ENCODE measurements at places on chromosomes 7 and 10. TPM values are rescaled to one million over a fixed set of nuclear protein-coding genes. Genes with fewer than 3 reads are reported as not detected.

DNA sequence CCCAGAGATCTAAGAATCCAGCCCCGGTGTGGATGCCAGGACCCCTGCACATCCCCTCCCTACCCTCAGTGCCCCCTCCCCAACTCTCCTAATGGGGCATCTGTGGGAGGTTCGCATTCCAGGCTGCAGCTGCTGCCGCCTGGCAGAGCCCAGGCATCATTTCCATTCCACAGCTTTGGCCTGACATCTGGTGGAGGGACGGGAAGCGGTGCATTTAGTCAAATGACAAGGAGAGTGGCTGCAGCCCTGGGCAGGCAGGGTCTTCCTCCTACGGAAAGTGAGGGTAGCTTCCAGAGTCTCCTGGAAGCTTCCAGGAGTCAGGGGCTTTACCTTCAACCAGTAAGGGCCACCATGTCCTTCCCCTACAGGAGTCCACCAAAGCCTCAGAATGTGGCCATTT, 30.8 kb downstream of the PRLHR start:
- DNase-seq, result no peak
- H3K36me3 ChIP-seq, result no peaks in the 10 kb centered on the region
- H3K4me3 ChIP-seq, result no peak overlapping the region
- no peak overlapping the region for H3K27ac ChIP-seq
- H3K27me3 ChIP-seq, result no peaks in the 10 kb centered on the region

GRCh38 chr7:39855325-39855674, 94.8 kb upstream of the CDK13 start:
- H3K36me3 ChIP-seq, result no peaks in the 10 kb centered on the region
- H3K27me3 ChIP-seq, result no peaks in the 10 kb centered on the region
- no peak overlapping the region for H3K27ac ChIP-seq
- no peaks in the 10 kb centered on the region for H3K4me1 ChIP-seq
- peak overlapping the region; percentile 42 for H3K4me3 ChIP-seq

GRCh38 chr10:73979809-73980433, 18.0 kb upstream of the VCL start:
- no peak overlapping the region for H3K4me3 ChIP-seq
- no peak for DNase-seq
- H3K36me3 ChIP-seq, result no peaks in the 10 kb centered on the region
- H3K4me1 ChIP-seq, result no peaks in the 10 kb centered on the region
- H3K27me3 ChIP-seq, result no peaks in the 10 kb centered on the region
- no peak overlapping the region for H3K27ac ChIP-seq

GRCh38 chr10:70132098-70133029, at the start of gene AIFM2:
Gene AIFM2, minus strand, starts transcription at chr10:70132825. Its CDS starts 8,741 bp downstream, at chr10:70124084.
- peak within 1 kb of the TSS; percentile 58 for H3K4me3 ChIP-seq
- peak within 1 kb of the TSS; percentile 68 for H3K27ac ChIP-seq
- H3K27me3 ChIP-seq, result no peaks in the 10 kb centered on the region
- H3K36me3 ChIP-seq, result no peaks in the 10 kb centered on the region

- DNase-seq, result no peak
- H3K4me3 ChIP-seq, result no peak overlapping the region
- H3K36me3 ChIP-seq, result peaks cover 3% of the 10 kb centered on the region
- no peaks in the 10 kb centered on the region for H3K27me3 ChIP-seq
Measured at GRCh38 chr7:155751409-155751808, 60.9 kb downstream of the SHH start.

DNA sequence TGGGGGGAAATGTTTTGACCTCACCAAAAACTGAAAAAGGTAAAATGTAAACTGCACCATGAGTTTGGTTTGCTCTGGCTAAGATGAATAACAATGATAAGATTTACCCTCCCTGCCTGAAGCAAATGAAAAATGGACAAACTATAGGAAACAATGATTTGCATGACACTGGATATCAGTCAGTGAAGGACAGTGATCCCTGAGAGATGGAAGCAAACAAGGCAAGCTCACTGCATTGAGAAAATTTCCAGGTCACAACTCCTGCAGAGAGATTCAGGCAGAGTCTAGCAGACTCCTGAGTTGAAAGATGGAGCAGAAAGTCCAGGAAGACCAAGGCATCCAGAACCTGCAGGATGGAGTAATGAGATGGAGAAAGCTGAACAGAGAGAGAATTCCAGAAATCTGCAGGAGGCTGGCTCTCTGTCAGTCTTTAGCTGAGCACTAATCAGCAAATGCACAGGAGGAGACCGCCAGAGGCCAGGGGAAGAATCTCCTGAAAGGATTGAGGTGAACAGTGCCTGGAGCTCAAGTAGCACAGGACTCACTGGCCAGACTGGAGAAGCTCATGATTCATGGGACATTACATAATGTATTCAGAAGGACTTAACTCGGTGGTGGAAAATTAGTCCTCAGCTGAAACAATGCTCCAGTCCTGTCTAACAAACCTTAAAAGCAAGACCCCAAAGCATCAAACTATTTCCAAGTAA, 51.2 kb upstream of the PALS2 start:
- H3K4me1 ChIP-seq, result no peaks in the 10 kb centered on the region
- DNase-seq, result no peak
- no peak overlapping the region for H3K27ac ChIP-seq
- no peaks in the 10 kb centered on the region for H3K36me3 ChIP-seq

Gene PGAM2
- 0.26 TPM for total RNA-seq

DNA sequence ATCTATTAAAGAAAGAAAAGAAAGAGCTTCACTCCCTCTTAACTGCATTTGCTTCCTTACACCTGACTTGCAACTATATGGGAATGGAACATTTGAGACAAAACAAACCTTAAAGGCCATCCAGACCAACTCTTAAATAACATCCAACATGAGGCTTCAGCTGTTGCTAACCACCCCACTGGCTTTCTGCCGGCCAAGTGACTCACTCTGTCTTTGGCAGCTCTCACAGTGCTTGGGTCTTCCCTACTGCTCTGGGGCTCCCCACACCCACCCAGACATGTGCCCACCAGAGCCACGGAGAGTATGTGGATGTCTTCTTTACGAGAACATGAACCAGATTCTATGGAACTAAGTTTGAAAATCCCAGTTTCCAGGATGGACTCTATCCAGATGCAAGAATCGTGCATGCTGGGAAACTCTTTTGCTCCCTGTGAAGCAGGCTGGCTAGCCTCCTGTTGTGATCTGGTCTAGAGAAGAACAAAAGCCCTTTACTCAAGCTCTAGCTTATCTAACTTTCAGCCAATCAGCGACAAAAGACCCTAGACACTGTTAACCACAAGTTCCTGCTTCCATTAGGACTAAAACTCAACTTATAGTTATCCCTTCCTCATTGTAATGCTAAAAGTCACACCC, 245.7 kb downstream of the TCERG1L start:
- H3K4me1 ChIP-seq, result no peaks in the 10 kb centered on the region
- no peak for DNase-seq
- H3K4me3 ChIP-seq, result no peak overlapping the region
- H3K36me3 ChIP-seq, result no peaks in the 10 kb centered on the region
- no peak overlapping the region for H3K27ac ChIP-seq
- H3K27me3 ChIP-seq, result no peaks in the 10 kb centered on the region

Gene ANKRD61
- 0.26 TPM for total RNA-seq

DNA sequence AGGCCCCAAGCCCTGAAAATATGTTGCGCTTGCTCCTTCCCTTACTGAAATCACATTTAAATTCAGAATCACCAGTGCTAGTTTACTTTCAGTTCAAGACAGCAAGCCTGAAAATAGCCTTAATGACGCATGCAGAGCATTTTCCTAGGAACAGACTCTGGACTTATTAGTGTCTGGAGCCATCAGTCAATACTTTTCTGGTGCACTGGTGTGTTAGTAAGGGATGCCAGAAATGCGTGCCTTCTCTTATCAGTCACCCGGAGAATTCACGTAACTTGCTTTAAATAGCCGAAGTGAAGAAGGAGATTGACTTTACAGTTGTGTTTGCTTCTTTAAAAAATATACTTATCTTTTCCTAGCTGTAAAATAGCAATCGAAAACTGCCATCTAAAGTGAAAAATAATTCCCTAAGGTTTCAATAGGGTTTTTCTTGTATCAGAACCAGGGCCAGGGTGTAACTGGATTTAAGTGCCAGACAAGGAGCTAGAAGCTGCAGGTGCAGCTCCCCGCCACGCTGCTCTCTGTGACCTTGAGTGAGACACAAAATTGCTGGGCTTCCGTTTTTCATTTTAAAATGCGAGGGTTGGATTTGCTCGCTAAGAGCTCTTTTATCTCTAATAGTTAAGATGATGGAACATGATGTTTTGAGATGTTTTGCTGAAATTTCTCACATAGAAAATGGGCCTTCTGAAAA, 177.8 kb downstream of the NSUN6 start:
- no peak overlapping the region for H3K4me3 ChIP-seq
- DNase-seq, result peak; percentile 68
- no peaks in the 10 kb centered on the region for H3K27me3 ChIP-seq
- no peaks in the 10 kb centered on the region for H3K4me1 ChIP-seq
- H3K36me3 ChIP-seq, result no peaks in the 10 kb centered on the region

GRCh38 chr10:57015187-57015586, 654.1 kb upstream of the ZWINT start:
- no peaks in the 10 kb centered on the region for H3K4me1 ChIP-seq
- no peaks in the 10 kb centered on the region for H3K27me3 ChIP-seq
- no peak overlapping the region for H3K4me3 ChIP-seq
- no peak overlapping the region for H3K27ac ChIP-seq

DNA sequence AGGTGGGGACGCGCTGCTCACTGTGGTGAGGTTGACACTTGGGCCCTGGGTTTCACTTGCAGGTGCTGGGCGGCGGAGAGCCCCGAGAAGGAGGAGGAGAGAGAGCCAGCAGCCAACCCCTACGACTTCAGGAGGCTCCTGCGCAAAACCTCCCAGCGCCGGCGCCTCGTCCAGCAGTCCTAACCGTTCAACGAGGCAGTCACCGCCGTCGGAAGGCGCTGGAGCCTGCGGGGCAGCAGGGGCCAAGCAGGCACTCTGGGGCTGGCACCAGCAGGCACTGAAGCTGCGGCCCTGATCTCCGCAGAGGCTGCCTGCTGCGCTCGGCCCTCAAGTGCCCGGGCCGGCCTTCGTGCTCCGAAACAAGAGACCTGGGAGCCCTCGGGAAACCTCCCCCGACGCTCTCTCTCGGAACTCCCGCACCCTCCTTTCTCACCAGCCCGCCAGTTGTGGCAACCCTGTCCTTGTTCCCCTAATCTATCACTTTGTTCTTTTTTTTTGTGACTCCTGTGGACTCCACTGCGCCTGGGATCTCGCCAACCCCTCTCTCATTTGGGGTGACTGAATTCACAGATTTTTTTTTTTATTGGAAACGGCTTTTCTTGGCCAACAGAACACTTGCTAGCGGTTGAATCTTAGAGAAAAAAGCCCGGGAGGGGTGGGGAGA, 4.7 kb upstream of the GAD2 start:
- no peaks in the 10 kb centered on the region for H3K36me3 ChIP-seq
- H3K27ac ChIP-seq, result no peak overlapping the region
- no peak for DNase-seq
- H3K27me3 ChIP-seq, result peaks cover 4% of the 10 kb centered on the region
- no peak overlapping the region for H3K4me3 ChIP-seq

- H3K27me3 ChIP-seq, result no peaks in the 10 kb centered on the region
- no peak overlapping the region for H3K27ac ChIP-seq
- no peaks in the 10 kb centered on the region for H3K36me3 ChIP-seq
- no peaks in the 10 kb centered on the region for H3K4me1 ChIP-seq
- no peak for DNase-seq
Measured at GRCh38 chr10:85916994-85917573, 449.5 kb downstream of the GRID1 start.

GRCh38 chr10:27815846-27816245, 70.2 kb upstream of the MKX start:
- H3K27me3 ChIP-seq, result no peaks in the 10 kb centered on the region
- DNase-seq, result no peak
- no peaks in the 10 kb centered on the region for H3K4me1 ChIP-seq
- H3K36me3 ChIP-seq, result no peaks in the 10 kb centered on the region
- no peak overlapping the region for H3K27ac ChIP-seq

Gene VSTM4
- total RNA-seq, result 4.4 TPM

GRCh38 chr10:62907470-62908212, 91.5 kb upstream of the EGR2 start:
- H3K36me3 ChIP-seq, result no peaks in the 10 kb centered on the region
- H3K4me3 ChIP-seq, result no peak overlapping the region
- H3K4me1 ChIP-seq, result no peaks in the 10 kb centered on the region
- no peak overlapping the region for H3K27ac ChIP-seq

Gene COL28A1
- under 0.01 TPM for total RNA-seq

DNA sequence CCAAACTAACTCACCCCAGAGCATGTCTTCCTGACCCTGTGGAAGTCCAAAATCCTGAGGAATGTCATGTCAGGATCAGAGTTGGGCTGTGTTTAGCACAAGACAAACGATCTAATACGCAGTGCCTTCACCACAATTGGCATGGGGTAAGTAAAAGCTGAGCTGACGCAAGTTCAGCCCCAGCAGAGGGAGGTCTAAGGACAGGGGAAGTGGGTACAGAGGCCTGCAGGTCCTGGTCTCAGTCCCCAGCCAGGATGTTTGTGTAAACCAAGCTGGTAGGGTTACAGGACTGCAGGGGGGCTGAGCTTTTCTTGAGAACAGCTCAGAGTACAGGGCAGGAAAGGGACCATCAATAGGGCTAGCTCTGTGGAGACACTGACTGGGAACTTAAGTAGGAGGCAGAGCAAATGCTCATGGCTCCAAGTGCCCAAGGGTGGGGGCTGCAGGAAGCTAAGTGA, 5.3 kb upstream of the KCNIP2 start:
- H3K4me3 ChIP-seq, result no peak overlapping the region
- no peaks in the 10 kb centered on the region for H3K27me3 ChIP-seq
- H3K4me1 ChIP-seq, result no peaks in the 10 kb centered on the region
- H3K27ac ChIP-seq, result no peak overlapping the region
